ENCODE measurements at places on chromosomes 5 and 9.

DNA sequence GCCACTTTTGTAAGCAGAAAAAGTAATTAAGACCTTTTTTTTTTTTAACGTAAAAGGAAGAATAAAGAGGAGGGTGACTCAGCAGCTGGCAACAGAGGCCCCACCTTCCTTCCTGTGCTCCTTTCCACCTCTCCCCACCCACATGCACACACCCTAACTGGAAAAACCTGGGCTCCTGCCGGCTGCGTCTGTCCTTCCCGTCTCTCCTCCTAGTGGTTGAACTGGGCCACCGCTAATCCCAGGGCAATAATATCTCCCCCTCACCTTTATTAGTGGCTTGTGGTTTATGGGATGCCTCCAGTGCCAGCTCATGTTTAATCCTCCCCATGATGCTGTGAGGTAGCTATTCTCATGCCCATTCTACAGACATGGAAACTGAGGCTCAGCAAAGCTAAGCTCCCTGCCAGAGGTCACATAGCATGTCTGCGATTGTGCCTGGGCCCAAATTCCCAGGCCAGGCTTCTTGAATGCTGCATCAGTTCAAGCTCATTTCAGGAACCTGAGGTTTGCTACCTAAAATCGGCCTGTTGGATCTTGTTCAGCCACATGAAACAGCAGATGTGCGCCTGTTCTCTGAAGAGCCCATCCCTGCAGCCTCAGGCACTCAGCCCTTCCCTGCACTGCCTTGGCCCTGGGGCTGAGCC, 60.9 kb upstream of the IL17B start:
- peak; percentile 71 for DNase-seq

- DNase-seq = no peak
Observed at GRCh38 chr9:95366731-95367325, 49.3 kb upstream of the FANCC start.

DNA sequence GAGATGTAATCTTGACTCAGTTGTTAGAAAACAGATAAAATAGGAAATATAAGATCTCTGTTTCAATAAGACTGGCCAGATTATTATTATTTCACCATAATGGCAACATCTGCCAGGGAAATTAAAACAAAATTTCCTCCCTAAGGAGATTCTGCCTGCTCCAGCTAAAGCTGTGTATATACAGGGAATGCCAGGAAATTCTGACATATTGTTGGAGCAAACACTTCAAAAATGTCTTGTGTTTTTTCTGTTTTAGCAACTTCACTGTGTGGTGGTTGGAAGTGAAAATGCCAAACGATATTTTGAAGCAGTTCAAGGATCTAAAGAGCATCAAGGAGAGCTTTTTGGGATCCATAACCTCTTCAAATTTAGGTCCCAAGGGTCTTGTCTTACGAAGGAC, 90.8 kb downstream of the ERCC6L2 start:
- DNase-seq = no peak

- DNase-seq = no peak
Observed at GRCh38 chr5:577800-578199, 34.3 kb upstream of the CEP72 start.

- DNase-seq = no peak
Observed at GRCh38 chr5:155489949-155490348, 476.4 kb downstream of the KIF4B start.

All from DMS 273 treated with DMSO at 0.1 percent for 48 hours (cell line).